Left lung (tissue), 14 donors: ENCODE measurements at places on chromosomes 4 and X.

DNA sequence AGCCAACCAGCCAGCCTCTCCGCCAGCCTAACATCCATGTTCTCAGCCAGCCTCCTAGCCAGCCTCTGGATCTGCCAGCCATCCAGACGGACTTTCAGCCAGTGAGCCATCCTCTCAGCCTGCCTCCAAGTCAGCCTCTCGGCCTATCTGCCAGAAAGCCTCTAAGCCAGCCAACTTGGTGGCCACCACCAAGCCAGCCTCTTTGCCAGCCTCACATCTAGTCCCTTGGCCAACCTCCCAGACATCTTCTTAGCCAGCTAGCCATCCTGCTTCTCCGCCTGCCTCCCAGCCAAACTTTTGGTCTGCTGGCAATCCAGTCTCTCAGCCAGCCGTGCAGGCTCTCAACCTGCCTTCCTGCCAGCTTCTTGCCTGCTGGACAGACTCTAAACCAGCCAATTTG lies 16.4 kb upstream of the ARAP2 start:
- no peak for DNase-seq

- no peak for DNase-seq
Measured at GRCh38 chrX:20633451-20633850, 366.7 kb upstream of the RPS6KA3 start.

- no peak for DNase-seq
Measured at GRCh38 chrX:148380107-148380506, 120.3 kb upstream of the AFF2 start.

DNA sequence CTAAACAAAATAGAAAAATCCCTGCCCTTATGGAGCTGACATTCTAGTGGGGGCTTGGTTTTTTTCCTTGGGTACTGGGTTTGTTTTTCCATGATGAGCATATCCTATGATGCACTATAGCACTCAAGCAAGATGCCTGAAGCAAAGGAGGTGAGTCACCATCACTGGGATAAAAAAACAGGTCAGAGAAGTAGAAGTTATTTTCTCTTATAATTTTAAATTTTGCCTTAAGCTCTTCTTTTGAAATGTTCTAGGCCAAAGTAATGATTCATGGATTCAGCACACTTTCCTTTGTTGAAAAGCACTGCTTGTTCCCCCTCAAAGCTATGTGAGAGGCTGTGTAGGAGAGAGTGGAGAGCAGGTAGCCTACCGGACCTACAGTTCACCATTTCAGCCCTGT lies 15.2 kb upstream of the CXCL2 start:
- no peak for DNase-seq

- no peak for DNase-seq
Measured at GRCh38 chrX:134760650-134761049, 102.4 kb upstream of the PLAC1 start.

DNA sequence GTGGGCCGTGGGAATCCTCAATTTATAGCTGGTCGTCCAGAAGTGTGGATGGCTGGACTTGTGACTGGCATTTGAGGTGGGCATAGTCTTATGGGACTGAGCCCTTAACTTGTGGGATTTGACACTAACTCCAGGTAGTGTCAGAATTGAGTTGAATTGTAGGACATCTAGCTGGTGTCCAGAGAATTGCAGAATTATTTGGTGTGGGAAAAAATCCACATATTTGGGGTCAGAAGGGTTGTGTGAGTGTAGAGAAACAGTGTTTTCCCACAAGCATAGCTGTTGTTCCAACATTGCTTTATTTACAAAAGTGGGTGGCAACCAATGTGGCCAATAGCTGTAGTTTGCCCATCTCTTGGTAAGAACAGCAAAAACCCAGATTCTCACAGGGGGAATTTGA lies 91.3 kb downstream of the MOSPD2 start:
- DNase-seq, result no peak

DNA sequence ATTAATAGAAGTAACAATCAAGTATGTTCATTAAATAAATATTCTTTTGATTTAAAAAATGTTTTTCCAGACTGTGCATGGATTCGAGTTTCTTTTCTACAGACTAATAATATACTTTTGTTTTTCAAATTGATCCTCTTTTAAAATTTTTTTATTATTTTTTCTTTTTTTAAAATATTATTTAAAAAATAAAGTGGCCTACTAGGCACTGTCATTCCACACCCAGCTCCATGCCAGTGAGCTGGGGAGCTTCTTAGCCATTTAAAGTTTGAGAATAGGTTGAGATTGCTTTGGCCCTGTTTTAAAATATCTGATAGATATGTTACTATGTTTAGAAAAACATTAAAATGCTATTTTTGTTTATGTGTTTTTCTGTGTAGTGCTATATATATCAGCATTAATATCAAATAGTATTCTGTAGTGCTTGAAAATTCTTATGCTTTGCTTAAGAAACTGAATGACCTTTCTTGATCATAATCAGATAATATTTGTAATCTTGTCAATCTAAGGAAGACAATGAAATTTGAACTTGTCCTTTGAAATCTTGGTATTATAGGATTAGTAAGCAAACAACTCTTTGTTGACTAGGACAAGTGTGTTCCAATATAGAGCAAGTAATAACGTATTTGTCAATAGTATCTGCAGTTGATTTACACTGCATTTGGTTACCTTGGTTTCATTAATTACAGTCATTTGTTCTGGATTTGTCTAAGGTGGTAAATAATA lies 12.6 kb downstream of the PCDH10 start:
- no peak for DNase-seq

- DNase-seq, result no peak
Measured at GRCh38 chrX:13483773-13484172, 85.6 kb upstream of the EGFL6 start.

DNA sequence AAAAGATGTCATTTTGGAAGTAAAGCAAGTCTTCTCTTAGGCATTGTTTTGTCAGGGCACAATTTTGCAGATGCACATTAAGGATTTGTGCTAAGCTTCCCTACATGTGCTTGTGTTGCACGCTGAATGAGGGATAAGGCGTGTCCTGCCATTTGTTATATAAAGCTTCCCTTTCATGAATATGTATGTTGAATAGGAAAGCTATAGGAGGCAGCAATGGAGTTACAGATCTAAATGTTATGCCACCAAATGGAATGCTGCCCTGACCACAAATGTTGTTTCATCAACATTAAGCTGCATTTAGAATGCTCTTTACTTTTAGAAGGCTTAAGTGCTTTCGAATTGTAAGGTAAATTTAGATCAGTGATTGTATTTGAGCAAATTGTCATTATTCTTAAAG lies 20.9 kb downstream of the SGMS2 start:
- DNase-seq, result no peak

DNA sequence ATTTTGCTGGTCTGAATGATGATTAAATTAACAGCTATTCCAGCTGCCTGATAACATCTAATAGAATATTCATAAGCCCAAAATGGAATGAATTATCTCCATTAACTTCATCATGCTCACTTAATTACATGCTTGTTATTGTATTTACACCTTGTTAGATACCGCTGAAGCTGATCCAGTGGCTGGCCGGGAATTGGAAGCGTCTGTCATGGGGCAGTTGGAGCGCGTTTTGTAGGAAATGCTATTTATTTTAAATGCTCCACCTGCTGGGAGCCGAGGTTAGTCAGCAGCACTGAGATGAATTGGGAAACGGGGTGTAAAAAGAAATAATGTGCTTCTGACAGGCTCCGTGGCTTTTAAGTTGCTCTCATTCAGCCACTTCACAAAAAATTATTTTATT lies 25.2 kb downstream of the ARX start:
- DNase-seq, result no peak

GRCh38 chr4:80732010-80732409 lies 298.5 kb upstream of the BMP3 start:
- DNase-seq, result no peak

DNA sequence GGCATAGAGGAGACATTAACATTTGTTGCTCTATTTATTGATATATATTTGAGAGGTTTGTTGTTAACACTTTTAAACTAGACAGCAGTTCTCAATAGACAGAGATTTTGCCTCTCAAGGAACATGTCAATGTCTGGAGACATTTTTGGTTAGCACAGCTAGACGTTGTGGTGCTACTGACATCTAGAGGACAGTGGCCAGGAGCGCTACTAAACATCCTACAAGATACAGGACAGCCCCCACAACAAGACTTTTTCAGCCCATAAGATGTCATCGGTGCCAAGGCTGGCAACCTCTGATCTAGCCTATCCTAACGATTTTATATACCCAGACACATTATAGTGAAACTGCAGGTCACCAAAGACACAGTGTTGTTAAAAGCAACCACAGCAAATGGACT lies 18.4 kb upstream of the CTSO start:
- DNase-seq, result no peak

DNA sequence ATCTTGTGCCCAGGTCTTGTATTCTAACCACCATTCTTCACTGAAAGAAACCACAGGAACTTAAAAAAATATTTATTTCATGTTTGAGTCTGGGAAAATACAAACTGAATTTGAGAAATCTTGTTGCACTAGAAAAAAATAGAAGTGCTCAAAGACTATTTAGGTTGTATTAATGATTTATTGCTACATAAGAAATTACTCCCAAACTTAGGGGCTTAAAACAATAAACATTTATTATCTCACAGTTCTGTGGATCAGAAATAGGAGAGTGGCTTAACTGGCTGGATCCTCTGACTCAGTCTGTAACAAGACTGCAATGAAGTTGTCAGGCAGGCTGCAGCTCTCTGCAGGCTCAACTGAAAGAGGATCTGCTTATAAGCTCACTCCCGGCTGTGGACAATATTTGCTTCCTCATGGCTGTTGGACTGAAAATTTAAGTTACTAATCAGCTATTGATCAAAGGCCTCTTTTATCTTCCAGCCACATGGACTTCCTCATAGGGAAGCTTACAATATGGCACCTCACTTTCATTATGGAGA lies 295.4 kb upstream of the FAM241A start:
- no peak for DNase-seq

DNA sequence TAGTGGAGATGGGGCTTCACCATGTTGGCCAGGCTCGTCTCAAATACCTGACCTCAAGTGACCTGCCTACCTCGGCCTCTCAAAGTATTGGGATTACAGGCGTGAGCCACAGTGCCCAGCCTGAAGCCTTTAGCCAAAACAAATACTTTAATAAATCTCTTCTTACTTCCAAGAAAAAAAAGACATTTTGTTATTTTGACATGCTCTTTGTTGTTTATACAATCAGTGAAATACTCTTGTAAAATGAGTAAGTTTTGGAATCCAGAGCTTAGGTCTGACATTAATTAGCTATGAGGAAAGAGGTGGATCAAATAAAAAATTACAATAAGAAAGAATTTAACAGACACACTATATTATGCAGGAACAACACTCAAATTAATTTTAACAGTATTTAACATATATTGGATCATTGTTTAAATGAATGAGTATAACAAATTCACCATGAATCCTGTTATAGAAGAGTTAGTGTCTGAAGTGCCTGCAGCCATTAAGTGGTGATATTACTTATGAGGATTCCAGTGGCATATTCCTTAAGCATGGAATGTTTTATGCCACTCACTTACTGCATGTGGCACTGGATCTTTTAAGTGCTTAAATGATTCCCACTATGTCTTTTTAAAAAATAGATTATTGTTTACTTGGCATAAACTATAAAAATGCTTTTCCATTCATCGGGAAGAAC lies 260.1 kb upstream of the GIMD1 start:
- DNase-seq, result no peak

DNA sequence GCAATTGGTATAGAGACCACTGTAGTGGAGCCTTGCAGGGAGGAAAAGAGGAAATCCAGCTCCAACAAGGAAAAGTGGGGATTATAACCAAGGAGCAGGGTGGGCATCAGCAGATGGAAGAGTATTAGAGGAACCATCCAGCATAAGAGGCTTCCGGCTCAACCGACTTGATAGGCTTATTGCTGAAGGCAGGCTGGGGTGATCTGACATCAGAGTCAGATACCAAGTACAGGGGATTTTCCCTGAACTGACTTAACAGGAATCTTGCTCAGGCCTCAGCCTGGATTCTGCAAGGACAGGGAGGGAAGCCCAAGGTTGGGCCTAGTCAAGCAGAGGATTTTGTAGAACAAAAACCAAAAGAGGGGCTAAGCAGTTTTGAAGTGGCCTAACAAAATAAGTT lies 129.6 kb downstream of the DCLK2 start:
- DNase-seq, result no peak

DNA sequence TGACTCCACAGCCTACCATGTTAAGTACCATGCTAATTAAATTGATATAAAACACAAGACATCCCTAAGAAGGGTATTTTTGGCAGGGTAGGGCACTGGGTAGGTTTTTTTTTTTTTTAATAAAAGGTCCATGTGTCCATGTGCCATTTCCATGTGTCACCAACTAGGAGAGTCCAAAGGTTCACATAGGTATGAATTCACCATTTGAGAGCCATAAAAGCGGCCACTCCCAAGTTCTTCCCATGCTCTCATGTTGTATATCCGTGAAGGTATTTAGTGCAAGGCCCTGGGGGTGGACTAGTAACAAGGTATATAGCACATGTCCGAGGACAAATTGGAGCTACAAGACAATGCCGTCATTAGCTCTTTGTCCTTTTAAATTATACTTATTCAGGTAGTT lies 107.3 kb downstream of the PDE5A start:
- DNase-seq, result no peak

DNA sequence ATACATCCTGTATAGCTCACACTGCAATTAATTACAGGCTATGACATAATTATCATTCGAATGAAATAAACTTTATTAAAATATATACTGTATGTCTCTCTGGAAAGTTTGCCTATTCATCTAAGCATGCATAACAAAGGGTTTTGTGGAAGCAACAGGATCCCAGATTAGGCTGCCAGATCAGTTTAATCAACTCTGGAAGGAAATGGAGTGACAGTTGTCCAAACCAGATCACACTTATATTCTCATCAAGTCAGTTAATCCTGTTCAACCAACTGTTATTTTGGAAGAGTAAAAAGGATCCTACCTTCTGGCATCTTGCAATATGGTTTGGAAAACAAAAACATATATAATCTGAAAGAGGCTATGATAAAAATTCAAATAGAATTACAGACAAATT lies 312.2 kb downstream of the FAT4 start:
- DNase-seq, result no peak

DNA sequence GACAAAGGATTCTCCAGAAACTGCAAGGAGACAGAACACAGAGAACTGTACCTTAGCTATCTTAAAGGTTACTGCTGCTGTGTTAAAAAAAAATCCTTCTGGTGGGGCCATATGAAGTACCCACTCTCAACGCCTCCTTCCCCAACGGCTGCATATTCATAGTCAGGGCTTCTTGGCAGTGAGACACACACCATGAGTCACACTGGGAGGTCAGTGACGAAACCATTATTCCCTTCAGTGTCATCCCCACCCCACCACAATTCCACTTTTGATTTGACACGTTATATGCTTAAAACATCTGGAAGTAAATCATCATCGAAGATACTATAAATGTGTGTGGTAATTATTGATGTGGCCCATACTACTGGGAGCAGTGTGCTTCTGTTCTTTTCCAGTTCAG lies 271.5 kb downstream of the LDB2 start:
- no peak for DNase-seq

- DNase-seq, result no peak
Measured at GRCh38 chrX:5307416-5307815, 921.3 kb downstream of the NLGN4X start.
